Activated naive CD4-positive, alpha-beta T cell treated with anti-CD3 and anti-CD28 coated beads, Interleukin-2, amount 50 U/mL, for 16 hours (primary cell): ENCODE measurements at places on chromosomes 3 and 15.

DNA sequence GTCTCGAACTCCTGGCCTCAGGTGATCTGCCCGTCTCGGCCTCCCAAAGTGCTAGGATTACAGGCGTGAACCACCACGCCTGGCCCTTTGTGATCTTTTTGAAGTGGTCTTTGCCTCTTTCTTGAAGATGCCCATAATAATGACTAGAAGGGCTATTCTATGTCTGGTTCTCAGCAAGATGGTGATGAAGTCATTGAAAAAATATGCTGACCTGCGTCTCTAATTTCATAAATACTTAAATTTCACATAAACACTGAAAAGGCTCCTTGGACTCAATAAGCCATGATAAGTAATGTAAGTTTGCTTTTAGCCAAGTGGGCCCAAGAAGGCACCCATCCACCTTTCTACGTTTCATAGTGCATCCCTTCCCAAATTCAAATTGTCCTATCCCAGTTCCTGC, 775 bp upstream of the MAPK6 start:
- no peak for DNase-seq

DNA sequence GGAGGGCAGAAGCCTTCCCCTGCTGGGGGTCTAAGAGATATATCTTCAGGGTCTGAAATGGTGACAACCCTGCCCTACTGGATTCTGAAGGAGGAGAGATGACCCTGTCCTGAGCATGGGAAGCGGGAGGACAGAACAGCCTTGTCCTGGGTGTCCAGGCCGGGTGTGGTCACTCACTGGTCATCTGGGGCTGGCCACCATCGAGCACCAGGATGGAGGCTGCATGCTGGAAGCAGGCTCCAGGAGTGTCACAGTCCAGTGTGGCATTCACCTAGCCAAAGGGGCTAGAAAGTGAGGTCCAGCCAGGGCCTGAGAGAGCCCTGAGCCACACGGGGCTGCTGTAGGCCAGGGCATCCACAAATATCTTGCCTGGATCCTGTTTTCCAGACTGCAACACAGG, 5.2 kb downstream of the CDHR4 start:
- DNase-seq: no peak

GRCh38 chr15:91891788-91892345, 38.4 kb downstream of the SLCO3A1 start:
- no peak for DNase-seq

- DNase-seq: no peak
These were observed 169.4 kb downstream of the SHQ1 start for GRCh38 chr3:72678867-72679266.

DNA sequence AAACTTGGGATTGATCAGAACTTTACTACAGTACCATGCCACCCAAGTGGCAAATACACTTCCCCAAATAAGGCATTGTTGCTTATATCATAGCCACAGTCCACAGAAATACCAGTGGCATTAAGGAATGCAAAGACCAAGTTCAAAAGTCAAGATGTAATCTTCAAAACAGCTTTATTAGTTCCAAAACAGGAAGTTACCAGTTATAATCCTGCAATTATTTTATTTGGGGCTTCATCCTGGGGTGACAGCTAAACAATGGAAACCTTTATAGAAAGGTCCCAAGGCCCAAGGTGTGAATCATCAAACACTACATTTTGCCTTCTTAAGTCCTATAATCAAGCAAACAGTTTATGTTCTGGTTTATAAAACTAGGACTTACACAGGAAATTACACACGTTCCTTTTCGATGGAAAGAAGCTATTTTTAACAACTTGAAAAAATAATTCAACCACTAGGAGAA, 30.3 kb upstream of the RNF7 start:
- DNase-seq: no peak

- peak; percentile 49 for DNase-seq
These were observed 557 bp downstream of the DENND4A start for GRCh38 chr15:65791335-65792137.

DNA sequence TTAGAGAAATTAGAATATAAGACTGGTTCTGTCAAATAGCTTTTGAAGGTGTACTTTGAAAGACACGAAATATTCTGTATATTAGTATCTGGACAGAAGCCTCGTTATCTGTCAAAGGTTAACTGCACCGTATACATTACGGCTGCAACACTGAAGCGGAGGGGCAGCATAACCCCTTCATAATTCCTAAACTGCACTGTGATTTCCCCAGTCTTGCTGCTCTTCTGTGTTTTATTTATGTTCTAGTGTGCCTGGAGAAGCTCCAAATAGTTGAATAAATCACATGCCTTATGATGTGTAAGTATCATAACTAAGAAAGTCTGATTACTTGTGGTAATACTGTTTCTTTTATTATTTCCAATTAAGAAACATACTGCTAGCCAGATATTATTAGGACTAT, 285.7 kb upstream of the ROBO2 start:
- no peak for DNase-seq

- DNase-seq: no peak
These were observed 1.7 kb downstream of the PPCDC start for GRCh38 chr15:75025107-75025506.

GRCh38 chr15:84391191-84391590, 155.6 kb downstream of the GOLGA6L4 start:
- no peak for DNase-seq

GRCh38 chr3:141114816-141115460, 63.8 kb downstream of the SPSB4 start:
- DNase-seq: no peak
